Testis (tissue), 5 donors: ENCODE measurements at places on chromosomes 16 and 17. TPM values are rescaled to one million over a fixed set of nuclear protein-coding genes. Genes with fewer than 3 reads are reported as not detected.

Gene CTRL
- 1.7 TPM for total RNA-seq

Gene TMEM235
- not detected for total RNA-seq

Gene CACNG1
- total RNA-seq = not detected

Gene HOXB5
- 0.71 TPM for total RNA-seq

Gene CHD9
- 67.3 TPM for total RNA-seq

Gene PYDC1
- total RNA-seq = not detected

Gene YBX2
- total RNA-seq = 276 TPM

Gene FLYWCH1
- 26.7 TPM for total RNA-seq

Gene KRT23
- 14.0 TPM for total RNA-seq

Gene KRT13
- total RNA-seq = 7.7 TPM

Gene CTF1
- 9.0 TPM for total RNA-seq

Gene LGALS9C
- not detected for total RNA-seq

Gene CIITA
- 6.3 TPM for total RNA-seq

- no peak for DNase-seq
- H3K27ac ChIP-seq = no peak overlapping the region
- H3K36me3 ChIP-seq = no peaks in the 10 kb centered on the region
- H3K4me1 ChIP-seq = peaks cover 8% of the 10 kb centered on the region
- H3K27me3 ChIP-seq = no peaks in the 10 kb centered on the region
- H3K4me3 ChIP-seq = no peak overlapping the region
Measured at GRCh38 chr16:18803569-18804462, 2.5 kb upstream of the ARL6IP1 start.

GRCh38 chr17:62380253-62380652 lies at the start of gene EFCAB3:
Gene EFCAB3 (plus strand): TSS chr17:62380553. CDS start chr17:62382980, 2,427 bp downstream.
- no peaks in the 10 kb centered on the region for H3K27me3 ChIP-seq
- H3K4me3 ChIP-seq = no peak within 1 kb of the TSS
- H3K27ac ChIP-seq = no peak within 1 kb of the TSS

DNA sequence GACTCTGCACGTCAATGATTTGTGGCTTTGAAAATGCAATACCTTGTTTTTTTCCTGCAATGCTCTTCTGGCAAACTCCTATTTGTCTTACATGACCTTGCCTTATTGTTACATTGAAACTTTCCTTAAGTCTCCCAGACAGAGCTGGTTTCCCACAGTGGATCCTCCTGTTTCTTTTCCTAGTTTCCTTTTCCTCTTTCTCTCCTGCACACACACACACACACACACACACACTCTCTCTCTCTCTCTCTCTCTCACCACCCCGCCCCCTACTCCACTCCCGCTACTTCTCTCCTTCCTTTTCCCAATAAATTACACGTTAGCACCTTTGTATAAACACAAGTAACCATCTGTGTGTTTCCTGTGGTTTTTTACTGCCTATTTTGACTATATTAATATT lies 2.3 kb downstream of the ORC6 start:
- DNase-seq = no peak
- H3K27me3 ChIP-seq = no peaks in the 10 kb centered on the region
- peak overlapping the region; percentile 11 for H3K27ac ChIP-seq
- H3K36me3 ChIP-seq = no peaks in the 10 kb centered on the region
- no peak overlapping the region for H3K4me3 ChIP-seq
- peaks cover 33% of the 10 kb centered on the region for H3K4me1 ChIP-seq

DNA sequence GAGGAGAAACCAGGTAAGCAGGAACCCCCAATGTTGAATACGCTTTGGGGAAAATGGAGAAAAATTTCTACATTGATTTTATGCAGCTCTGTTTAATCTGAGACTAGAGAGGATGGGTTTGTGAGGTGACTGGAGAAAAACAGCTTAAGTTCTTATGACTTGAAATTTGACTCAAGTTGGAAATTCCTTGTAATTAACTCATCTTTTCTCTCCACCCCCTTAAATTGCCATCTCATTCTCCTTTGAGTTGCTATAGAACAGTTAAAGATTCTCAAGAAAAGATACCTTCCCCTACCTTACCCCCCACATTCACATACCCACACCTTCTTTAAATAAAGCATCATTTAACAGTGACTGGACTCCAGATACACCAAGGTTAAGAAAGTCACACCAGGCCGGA lies 24.2 kb downstream of the ZNRF1 start:
- no peak overlapping the region for H3K4me3 ChIP-seq
- H3K4me1 ChIP-seq = peaks cover 13% of the 10 kb centered on the region
- H3K27ac ChIP-seq = no peak overlapping the region
- H3K27me3 ChIP-seq = no peaks in the 10 kb centered on the region

GRCh38 chr17:54901230-54901822 lies 674 bp downstream of the TOM1L1 start:
- no peaks in the 10 kb centered on the region for H3K27me3 ChIP-seq
- DNase-seq = no peak
- H3K36me3 ChIP-seq = no peaks in the 10 kb centered on the region
- peak overlapping the region; percentile 58 for H3K4me3 ChIP-seq
- H3K27ac ChIP-seq = no peak overlapping the region

DNA sequence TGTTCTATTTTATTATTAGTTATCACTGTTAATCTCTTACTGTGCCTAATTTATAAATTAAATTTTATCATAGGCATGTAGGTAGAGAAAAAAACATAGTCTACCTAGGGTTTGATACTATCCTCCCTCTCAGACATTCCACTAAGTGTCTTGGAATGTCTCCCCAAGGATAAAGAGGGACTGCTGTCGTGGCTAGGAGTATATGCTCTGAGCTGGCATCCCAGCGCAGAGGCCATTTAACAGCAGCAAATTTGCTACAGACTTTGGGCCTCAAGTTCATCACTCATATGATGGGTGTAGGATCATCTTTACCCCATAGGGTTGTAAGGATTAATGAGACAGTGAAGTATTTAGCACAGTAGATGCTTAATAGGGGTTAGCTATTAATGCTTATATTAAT lies 56.7 kb downstream of the ZFHX3 start:
- DNase-seq = no peak
- no peaks in the 10 kb centered on the region for H3K27me3 ChIP-seq
- no peaks in the 10 kb centered on the region for H3K36me3 ChIP-seq
- H3K4me3 ChIP-seq = no peak overlapping the region
- H3K4me1 ChIP-seq = peaks cover 15% of the 10 kb centered on the region

DNA sequence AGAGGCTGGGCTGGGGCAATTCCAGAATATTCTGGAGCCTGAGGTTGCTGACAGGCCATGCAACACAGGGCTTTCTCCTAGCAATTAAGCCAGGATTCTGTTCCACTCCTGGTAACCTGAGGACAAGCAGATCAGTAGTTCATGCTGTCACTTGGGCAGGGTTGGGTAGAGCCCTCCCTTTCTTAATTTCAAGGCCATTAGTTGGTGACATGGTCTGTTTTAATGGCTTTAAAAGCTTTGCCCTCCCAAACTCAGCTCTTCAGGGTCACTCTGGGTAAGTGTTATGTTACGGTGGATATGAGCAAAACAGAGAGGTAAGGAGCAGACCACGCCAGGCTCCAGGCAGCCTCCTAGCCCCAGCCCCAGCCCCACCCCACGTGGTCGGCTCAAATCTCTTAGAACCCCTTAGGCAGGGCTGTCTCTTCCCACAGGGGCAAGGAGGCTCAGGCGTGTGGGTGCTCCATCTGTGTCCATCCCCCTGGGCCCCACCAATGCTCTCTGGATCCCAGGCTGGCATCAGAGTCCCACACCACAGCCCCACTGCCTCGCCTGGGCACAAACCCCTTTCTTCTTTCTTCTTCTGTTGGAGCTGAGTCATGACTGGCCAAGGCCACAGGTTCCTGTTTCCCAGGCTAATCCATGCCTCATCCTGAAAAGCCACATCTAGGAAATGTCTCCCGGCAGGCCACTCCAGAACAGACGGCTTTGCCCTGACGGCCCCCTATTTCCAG lies 27.5 kb downstream of the CEP295NL start:
- no peak overlapping the region for H3K4me3 ChIP-seq
- H3K36me3 ChIP-seq = no peaks in the 10 kb centered on the region
- H3K27me3 ChIP-seq = no peaks in the 10 kb centered on the region
- no peak for DNase-seq

GRCh38 chr17:82881900-82882714 lies 42.3 kb upstream of the ZNF750 start:
- peak overlapping the region; percentile 24 for H3K27ac ChIP-seq
- no peak overlapping the region for H3K4me3 ChIP-seq
- no peaks in the 10 kb centered on the region for H3K36me3 ChIP-seq
- peaks cover 22% of the 10 kb centered on the region for H3K4me1 ChIP-seq

DNA sequence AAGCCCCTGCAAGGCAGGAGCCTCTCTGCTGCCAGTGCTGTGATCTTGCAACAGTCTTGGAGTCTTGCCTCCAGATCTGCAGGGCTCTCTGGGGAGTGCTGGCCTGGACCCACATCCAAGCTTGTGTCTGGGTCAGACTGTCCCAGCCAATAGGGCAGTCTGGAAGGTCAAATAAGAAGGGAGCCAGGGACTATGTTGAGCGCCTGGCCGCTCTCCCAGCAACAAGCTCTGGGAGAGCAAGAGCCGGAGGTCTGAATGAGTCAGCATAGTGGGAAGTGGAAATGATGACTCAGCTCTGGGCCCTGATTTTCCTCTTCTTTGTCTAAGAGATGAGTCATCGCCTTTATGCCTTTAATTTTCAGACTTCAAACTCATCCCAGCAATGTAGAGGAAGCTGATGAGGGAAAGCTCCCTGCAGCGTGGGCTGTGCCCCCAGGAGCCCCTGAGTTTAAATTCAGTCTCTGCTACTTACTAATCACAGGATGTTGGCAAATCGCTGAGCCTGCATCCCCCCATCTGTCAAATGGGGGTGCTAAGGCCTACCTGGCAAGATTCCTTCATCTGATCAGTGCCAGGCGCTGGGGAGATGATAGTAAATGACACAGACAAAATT lies 43.6 kb upstream of the HAPSTR1 start:
- no peaks in the 10 kb centered on the region for H3K36me3 ChIP-seq
- H3K27ac ChIP-seq = no peak overlapping the region
- H3K4me3 ChIP-seq = no peak overlapping the region

GRCh38 chr16:66487580-66488275 lies 60.6 kb downstream of the BEAN1 start:
- H3K27ac ChIP-seq = peak overlapping the region; percentile 56
- H3K4me1 ChIP-seq = peaks cover 20% of the 10 kb centered on the region
- no peak overlapping the region for H3K4me3 ChIP-seq
- no peak for DNase-seq

- no peak for DNase-seq
- no peak overlapping the region for H3K27ac ChIP-seq
- no peaks in the 10 kb centered on the region for H3K27me3 ChIP-seq
Measured at GRCh38 chr16:27634779-27635178, 84.8 kb downstream of the KATNIP start.

DNA sequence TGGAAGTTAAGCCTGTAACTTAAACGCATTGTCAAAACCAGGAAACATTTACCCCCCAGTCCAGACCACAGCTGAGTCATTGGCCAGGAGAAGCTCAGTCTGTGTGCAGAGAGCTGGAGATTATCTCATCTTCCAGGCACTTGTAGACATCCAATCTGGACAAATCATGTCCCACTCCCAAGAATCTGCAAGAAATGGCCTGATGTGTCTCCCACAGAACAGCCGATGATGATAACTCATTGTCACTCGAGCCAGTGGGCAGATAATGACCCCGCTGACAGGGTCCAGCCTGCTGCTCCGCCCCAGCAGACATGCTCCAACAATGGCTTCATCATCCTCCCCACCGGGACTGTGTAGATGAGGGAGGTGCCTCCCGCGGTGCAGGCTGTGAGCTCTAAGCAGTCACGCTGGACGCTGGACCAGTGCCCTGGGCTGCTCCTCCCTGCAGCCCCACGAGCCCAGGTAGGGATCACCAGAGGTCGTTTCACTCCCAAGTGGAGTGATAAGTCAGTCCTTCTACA lies 322.5 kb downstream of the C16orf95 start:
- H3K4me1 ChIP-seq = no peaks in the 10 kb centered on the region
- no peak overlapping the region for H3K4me3 ChIP-seq

- peak; percentile 99 for DNase-seq
- H3K4me1 ChIP-seq = peaks cover 7% of the 10 kb centered on the region
- H3K4me3 ChIP-seq = peak within 1 kb of the TSS; percentile 89
- H3K27me3 ChIP-seq = no peaks in the 10 kb centered on the region
Measured at GRCh38 chr17:56833809-56834379, at the start of the genes C17orf67 and DGKE. Gene C17orf67 (minus strand): TSS chr17:56833920. CDS start chr17:56815810, 18,110 bp downstream. Gene DGKE (plus strand): TSS chr17:56834151. CDS start chr17:56834796, 645 bp downstream.

- no peaks in the 10 kb centered on the region for H3K36me3 ChIP-seq
- H3K27ac ChIP-seq = no peak overlapping the region
- H3K4me1 ChIP-seq = peaks cover 49% of the 10 kb centered on the region
- H3K27me3 ChIP-seq = no peaks in the 10 kb centered on the region
- no peak for DNase-seq
- no peak overlapping the region for H3K4me3 ChIP-seq
Measured at GRCh38 chr17:17784657-17785267, 52.0 kb downstream of the SREBF1 start.

- no peak overlapping the region for H3K4me3 ChIP-seq
Measured at GRCh38 chr17:46942441-46943217, 19.7 kb downstream of the GOSR2 start.

GRCh38 chr17:72838068-72838467 lies 254.4 kb downstream of the SLC39A11 start:
- DNase-seq = no peak
- H3K4me1 ChIP-seq = no peaks in the 10 kb centered on the region
- H3K36me3 ChIP-seq = no peaks in the 10 kb centered on the region
- H3K27ac ChIP-seq = no peak overlapping the region

GRCh38 chr17:5097101-5097834 lies 14.4 kb downstream of the ZNF232 start:
- H3K36me3 ChIP-seq = no peaks in the 10 kb centered on the region
- H3K4me1 ChIP-seq = no peaks in the 10 kb centered on the region
- H3K4me3 ChIP-seq = peak overlapping the region; percentile 56
- H3K27ac ChIP-seq = no peak overlapping the region
- H3K27me3 ChIP-seq = no peaks in the 10 kb centered on the region
- peak; percentile 77 for DNase-seq
